ENCODE measurements at places on chromosomes 13 and 19.
A peak's percentile ranks its signal among the peaks of the same experiment; 100 is the strongest.

DNA sequence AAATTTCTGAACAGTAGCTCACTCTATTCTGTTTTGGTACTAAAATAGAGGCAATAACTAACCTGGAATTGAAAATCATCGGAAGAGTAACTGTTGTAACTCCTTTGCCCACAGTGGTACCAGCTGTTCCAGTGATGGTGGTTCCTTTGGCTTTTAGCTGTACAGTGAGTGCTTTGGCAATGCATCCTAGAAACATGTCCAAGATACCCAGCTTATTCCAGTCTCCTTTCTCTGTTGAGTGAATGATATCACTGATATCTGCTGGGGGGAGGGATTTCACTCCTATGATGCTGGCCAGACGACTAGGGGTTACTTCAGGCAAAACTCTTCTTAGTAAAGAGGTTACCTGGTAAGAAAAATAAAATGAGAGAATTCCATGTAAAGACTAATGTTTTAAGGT lies 40.6 kb upstream of the FBXL3 start:
- no peak for DNase-seq

DNA sequence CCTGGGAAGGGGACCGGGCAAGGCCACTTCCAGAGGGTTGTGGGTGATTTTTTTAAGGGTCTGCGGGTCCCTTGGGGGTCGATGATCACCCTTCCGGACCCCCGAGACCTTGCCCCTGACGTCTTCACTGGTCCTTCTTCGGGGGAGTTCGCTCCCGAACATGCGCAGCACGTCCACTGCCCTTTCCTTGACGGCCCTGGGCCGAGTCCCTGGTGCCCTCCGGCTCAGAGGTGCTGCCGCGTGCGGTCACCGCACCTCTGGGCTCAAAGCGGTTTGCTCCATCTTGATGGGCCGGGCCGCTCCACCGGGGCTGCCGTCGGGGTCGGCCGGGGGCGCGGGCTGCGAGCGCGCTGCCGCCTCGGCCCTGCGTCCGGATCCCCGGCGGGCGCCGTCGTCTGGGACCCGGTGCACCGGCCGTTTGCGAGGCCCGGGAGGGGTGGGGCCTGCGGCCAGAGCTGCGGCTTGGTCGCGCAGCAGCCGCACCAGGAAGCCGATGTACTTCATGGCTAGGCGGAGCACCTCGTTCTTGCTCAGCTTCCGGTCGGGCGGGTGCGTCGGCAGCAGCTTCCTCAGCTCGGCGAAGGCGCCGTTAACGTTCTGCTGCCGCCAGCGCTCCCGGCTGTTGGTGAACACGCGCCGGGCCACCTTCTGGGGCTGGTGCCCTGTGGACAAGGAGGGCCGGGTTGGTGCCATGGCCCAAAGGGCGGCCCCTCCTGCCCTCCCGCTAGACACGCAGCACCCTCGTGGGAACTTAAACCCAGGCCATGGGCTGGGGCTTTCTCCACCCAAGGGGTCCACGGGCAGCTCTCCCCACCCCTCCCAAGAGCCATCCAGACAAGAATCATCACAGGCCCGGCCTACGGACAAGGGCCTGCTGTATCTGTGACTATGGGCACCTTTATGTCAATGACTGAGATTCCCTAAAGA lies 3.3 kb downstream of the LYL1 start:
- no peak for DNase-seq

DNA sequence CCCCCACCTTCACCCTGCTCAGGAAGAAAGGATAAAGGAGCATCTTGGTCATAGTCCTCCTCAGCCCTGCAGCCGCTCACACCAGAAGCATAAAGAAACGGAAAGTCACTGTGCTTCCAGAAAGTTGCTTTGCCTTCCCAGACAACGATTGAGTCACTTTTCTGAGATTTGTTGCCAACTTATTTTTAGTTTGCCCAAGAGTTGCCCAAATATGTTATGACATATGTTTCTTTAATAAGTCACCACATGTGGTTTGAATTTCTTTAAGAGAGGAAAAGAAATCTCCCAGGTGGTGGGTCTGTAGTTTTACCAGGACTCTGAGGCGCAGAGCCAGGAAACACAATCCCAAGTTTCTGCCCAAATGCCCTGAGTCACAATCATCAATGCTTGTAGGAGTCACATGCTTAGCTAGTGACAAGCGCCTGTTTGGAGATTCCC lies 63.4 kb upstream of the LRCH1 start:
- no peak for DNase-seq

GRCh38 chr13:77298426-77298825 lies 28.5 kb downstream of the MYCBP2 start:
- DNase-seq, result no peak

GRCh38 chr13:78160793-78161192 lies 242.2 kb upstream of the EDNRB start:
- DNase-seq, result no peak

- no peak for DNase-seq
These were observed 4.9 kb downstream of the CERS4 start for GRCh38 chr19:8213827-8214672.

GRCh38 chr13:22486490-22486889 lies 694.3 kb upstream of the SGCG start:
- DNase-seq, result no peak

DNA sequence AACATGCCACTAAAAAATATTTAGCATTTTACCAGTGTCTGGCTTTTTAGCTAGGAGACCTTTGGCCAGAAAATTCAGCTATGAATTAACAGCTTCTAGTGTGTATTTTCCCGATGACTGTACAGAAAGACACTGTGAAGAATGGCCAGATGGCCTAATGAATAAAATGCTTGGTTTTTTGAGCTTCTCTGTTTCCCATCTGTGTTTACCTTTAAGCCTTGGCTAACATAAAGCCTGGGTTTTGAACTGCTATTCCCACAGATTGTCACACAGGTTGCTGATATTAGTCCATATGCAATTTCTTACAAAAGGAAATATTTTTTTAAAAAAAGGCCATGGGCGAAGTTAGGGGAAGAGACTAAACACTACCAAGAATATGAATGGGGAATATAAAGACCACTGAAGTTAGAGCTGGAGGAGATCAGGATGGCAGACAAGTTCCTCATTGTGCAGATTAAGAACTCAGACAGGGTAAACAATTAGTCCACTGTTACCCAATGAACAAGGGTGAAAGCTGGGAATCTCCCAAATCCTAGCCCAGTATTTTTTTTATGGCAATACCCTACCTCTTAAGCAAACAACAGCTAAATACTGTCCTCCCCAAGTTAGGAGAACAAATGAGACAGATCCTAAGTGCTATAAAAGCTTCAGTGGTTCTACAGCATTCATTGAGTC lies 95.1 kb downstream of the DCT start:
- DNase-seq, result no peak

DNA sequence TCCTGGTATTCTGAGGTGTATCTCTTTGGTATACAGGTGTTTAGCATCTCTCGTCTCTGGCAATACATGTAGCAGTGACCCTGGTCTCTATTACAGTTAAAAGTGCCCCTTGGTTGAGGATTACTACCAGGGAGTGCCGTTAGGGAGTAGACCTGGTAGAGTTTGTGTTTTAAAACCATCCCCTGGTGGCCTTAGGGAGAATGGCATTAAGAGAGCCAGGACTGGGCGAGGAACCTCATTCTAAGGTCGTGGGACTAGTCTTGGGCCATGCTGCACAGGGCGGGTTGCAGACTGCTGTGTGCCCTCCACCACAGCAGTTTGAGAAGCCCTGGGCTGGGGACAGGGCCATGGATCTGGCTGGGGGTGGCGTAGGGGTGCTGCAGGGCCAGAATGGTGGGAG lies 35.0 kb downstream of the B3GLCT start:
- no peak for DNase-seq

DNA sequence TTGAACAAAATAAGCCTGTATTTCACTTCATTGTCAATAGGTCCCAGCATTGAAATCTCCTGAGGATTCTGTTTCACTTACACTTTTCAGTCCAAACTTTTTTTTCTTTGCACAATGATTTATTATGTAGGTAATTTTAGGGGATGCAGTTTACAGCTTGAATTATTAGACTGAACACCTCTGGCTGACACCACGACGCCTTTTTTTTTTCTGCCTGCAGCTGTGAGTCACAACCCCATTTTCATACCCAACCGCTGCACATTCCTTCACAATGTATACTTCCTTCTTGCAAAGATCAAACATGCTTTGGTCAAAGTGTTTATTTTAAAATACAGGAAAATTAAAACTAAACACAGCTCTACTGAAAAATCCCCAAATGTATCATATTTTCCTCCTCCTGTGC lies 11.4 kb downstream of the ZIC2 start:
- no peak for DNase-seq

- no peak for DNase-seq
These were observed 16.9 kb downstream of the ZNF331 start for GRCh38 chr19:53554804-53555203.

- DNase-seq, result no peak
These were observed 26.2 kb downstream of the SLC8A2 start for GRCh38 chr19:47445527-47445926.

- DNase-seq, result no peak
These were observed 82.7 kb downstream of the FOXO1 start for GRCh38 chr13:40583738-40584137.

GRCh38 chr13:33752597-33752996 lies 65.4 kb upstream of the RFC3 start:
- DNase-seq, result no peak

GRCh38 chr19:58544591-58545285 lies 874 bp downstream of the TRIM28 start:
- DNase-seq, result peak; percentile 82

- DNase-seq, result no peak
These were observed 4.8 kb downstream of the DPF1 start for GRCh38 chr19:38219221-38219620.

GRCh38 chr13:80654638-80655249 lies 313.8 kb upstream of the SPRY2 start:
- no peak for DNase-seq

- DNase-seq, result peak; percentile 78
These were observed 41.5 kb downstream of the NFIC start for GRCh38 chr19:3407556-3408516.
